ENCODE measurements at places on chromosomes 2 and 18. TPM values are rescaled to one million over a fixed set of nuclear protein-coding genes. Genes with fewer than 3 reads are reported as not detected.

DNA sequence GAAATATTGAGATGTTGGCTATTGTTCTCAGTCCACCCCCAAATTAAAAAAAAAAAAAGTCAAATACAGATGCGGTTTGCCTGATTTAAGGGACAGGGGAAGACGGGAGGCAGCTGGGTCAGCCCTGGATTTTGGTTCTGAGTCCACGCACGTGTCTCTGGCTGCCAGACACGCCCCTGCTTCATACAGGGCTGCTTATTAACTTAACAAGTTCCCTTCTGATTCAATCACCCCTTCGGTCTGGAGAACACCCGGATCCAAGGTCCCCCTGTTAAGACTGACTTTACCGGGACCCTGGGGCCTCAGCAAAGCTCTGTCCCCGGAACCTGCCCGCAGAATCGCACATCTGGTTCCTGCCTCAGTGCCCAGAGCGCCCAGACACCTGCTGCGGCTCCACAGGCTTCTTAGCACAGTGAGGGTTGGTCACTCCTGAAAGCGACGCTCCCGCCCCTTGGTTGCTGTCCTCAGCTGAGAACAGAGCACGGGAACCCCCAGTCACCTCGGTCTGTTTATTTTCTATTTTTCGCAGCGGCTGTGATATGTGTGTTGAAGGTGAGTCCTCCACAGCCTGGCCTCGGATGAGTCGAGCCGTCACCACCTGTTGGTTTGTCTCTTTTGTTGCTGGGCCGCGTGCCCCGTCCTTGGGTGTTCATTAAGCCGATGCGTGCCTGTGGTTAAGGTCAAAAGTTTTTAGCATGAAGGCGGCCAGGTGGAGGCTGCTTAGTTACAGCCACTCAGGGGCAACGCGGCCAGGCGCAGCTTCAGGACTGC lies 57.2 kb downstream of the RTP5 start:
- H3K4me1 ChIP-seq, result peaks cover 10% of the 10 kb centered on the region
- H3K27ac ChIP-seq, result no peak overlapping the region
- no peak overlapping the region for H3K4me3 ChIP-seq

Gene SCN7A
- 57.8 TPM for total RNA-seq

Gene RBKS
- 0.80 TPM for total RNA-seq

DNA sequence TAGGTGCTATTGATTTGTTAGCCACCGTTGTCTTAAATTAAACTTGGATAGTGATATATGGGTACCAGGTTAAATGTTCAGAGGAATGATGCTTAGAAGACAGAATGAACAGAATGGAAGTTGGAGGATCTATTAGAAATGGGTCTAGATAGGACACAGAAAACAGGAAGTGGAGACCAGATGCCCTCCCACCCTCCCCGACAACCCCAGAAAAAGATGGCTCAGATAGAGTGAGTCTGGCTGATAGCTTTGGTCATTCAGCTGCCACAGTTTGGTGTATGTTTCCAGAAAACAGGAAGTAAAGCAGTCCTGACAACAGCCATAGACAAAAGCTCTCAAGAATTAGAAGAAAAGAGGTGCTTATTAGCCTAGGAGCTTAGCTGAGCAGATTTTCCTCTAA lies 71.5 kb upstream of the DSG1 start:
- H3K4me3 ChIP-seq, result no peak overlapping the region
- no peaks in the 10 kb centered on the region for H3K27me3 ChIP-seq
- no peak for DNase-seq
- H3K27ac ChIP-seq, result no peak overlapping the region
- H3K36me3 ChIP-seq, result no peaks in the 10 kb centered on the region
- no peaks in the 10 kb centered on the region for H3K4me1 ChIP-seq

- no peak overlapping the region for H3K4me3 ChIP-seq
- DNase-seq, result no peak
- peaks cover 20% of the 10 kb centered on the region for H3K27me3 ChIP-seq
- H3K4me1 ChIP-seq, result peaks cover 8% of the 10 kb centered on the region
- H3K27ac ChIP-seq, result no peak overlapping the region
Observed at GRCh38 chr18:79542876-79543750, 136.5 kb upstream of the CTDP1 start.

- H3K4me3 ChIP-seq, result no peak overlapping the region
- no peaks in the 10 kb centered on the region for H3K36me3 ChIP-seq
- peaks cover 3% of the 10 kb centered on the region for H3K27me3 ChIP-seq
- peaks cover 6% of the 10 kb centered on the region for H3K4me1 ChIP-seq
- H3K27ac ChIP-seq, result no peak overlapping the region
Observed at GRCh38 chr2:43852196-43852730, 13.5 kb downstream of the ABCG8 start.

DNA sequence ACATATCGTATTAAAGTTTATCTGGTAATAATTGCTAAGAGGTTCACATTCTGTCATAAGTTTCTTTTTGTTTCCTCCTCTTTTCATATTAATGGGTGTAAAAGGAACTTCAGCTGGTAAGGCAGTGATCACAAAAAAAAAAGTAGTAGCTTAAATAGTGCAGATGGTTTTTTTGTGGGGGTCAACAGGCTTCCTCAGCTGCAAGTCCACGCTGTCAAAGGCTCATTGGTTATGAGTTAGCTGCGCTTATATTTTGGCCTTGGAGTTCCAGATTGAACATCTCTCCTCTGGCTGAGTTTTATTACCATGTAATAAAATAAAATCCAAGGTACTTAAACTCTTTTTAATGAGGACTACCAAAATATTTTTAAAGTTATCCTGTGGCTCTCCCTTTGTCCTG lies 277.0 kb upstream of the ZEB2 start:
- no peak overlapping the region for H3K27ac ChIP-seq
- no peak overlapping the region for H3K4me3 ChIP-seq
- no peaks in the 10 kb centered on the region for H3K4me1 ChIP-seq
- no peak for DNase-seq
- H3K27me3 ChIP-seq, result no peaks in the 10 kb centered on the region
- no peaks in the 10 kb centered on the region for H3K36me3 ChIP-seq

DNA sequence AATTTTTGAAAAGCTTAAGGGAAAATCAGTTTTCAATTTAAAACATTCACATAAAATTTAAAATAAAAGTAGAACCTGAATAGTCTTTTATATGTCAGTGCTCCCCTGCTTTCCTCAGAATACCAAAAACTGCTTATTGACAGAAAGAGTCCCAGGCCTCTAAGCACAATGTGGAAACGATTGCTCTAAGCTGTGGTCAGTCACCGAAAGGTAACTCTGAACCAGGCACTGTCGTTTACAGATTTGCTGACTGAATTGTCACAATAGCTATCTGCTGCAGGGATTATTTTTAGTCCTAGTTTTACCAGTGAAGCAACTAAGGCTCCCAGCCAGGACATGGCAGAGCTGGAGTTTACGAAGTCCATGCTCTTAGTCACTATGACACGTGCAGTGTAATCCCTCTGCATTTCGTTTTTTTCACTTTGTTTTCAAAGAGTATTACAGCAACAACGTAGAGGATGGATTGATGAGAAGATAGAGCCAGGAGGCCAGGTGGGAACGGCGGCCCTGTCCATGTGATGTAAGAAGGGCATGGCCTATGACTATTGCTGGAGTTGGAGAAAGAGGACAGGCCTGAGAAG lies 28.1 kb upstream of the TMEM247 start:
- no peaks in the 10 kb centered on the region for H3K36me3 ChIP-seq
- DNase-seq, result no peak
- H3K27ac ChIP-seq, result no peak overlapping the region
- H3K27me3 ChIP-seq, result peaks cover 2% of the 10 kb centered on the region
